GM13976 (cell line): ENCODE measurements at places on chromosomes 12 and 14.

DNA sequence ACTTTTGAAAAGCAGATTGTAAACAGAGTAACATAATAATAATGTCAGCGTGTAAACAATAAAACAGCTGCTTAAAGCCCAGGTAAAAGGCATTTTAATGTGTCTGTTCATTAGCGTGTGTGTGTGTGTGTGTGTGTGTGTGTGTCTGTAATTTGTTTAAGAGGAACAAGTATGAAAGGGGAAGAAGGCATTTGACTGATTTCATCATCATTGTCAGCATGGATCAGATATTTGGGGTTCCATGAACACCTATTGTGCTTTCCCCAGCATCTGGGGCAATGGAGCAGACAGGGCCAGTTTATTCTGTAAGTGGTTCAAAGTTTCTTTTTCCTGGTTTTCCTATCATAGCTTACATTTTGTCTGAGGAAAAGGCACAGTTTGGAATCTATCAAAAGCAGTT is 28.9 kb downstream of the SLC25A21 start:
- DNase-seq, result no peak

GRCh38 chr12:120078868-120079267 is 37.7 kb downstream of the RAB35 start:
- no peak for DNase-seq

DNA sequence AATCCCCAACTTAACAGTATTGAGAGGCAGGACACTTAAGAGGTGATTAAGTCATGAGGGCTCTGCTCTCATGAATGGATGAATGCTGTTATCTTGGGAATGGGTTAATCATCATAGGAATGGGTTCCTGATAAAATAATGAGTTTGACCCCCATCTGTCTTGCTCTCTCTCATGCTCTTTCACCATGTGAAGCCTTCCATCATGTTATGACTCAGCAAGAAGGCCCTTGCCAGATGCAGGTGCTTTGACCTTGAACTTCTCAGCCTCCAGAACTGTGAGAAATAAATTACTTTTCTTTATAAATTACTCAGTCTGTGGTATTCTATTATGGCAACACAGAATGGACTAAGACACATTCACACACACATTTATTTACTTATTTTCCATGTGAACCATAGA is 89.0 kb upstream of the PPM1H start:
- DNase-seq, result no peak

- no peak for DNase-seq
Measured at GRCh38 chr12:65826353-65827171, 2.3 kb downstream of the HMGA2 start.

DNA sequence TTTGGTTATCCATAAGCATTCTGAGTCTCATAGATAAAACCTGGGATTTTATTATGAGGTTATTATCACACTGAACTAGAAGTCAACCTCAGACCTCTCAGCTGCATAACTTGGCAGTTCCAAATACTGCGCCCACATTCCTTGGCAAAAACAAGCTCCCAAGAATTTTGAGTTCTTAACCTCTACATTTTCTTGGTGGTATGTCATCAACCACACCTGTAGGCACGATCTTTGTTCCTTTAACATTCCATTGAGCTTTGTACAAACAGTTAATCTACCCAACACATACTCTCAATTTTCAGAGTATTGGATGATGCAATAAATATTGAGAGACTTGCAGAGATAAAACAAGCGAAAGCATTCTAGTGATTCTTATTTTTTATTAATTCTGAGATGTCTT is 371.8 kb upstream of the PRICKLE1 start:
- DNase-seq, result no peak

- DNase-seq, result peak; percentile 23
Measured at GRCh38 chr12:47021298-47021697, 58.1 kb upstream of the PCED1B start.

DNA sequence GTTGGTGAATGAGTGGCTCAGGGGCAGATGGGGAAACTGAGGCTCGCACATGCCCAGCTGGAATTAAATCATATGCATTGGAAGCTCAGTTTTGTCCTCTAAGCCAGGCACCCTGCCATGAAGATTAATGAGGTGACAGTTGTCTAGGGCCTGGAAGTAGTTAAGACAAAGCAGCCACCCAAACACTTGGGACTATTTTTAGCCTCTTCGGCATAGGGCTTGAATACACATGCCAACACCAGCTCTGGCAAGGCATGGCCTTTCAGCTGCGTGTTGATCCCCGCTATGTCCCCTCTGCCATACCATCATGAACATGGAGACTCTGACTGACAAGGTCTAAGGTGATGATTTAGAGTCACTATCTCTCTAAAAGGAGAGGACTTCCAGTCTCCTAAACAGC is 250.2 kb downstream of the KSR2 start:
- no peak for DNase-seq

- DNase-seq, result no peak
Measured at GRCh38 chr12:49260166-49260565, 4.7 kb upstream of the TUBA1C start.

DNA sequence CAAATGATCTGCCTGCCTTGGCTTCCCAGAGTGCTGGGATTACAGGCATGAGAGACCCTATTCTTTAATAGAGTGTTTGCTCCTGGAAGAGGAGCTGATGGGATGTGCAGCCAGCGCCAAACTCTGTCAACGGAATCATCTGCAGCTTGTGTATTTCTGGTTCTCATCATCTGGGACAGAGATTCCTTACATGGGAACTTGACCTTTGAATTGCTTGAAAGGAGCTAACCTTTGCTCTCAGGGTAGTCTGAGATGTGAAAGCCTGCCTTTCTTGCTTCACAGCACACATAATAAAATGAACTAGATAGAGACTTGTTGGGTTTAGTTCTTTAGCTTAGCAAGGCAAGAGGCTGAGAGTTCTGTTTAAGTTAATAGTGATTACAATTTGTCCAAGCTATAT is 120.0 kb downstream of the OTOGL start:
- no peak for DNase-seq

DNA sequence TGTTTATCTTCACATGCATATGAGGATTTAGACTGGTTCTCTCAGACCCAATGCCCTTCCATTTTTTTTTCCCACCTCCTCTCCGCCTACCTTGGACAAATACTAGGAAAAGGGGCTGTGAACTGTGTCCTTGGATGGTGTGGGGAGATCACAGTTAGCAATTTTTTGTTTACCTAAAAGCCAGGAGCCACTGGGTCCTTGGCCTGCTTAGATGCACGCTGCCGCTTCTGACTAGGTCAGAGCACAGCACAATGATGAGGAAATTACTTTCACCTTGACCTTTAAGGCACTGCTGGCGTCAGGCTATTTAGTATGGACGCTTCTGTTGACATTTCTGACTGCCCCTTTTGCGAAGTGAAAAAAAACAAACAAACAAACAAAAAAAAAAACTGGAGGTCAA is 1.9 kb downstream of the CCDC38 start:
- DNase-seq, result no peak

DNA sequence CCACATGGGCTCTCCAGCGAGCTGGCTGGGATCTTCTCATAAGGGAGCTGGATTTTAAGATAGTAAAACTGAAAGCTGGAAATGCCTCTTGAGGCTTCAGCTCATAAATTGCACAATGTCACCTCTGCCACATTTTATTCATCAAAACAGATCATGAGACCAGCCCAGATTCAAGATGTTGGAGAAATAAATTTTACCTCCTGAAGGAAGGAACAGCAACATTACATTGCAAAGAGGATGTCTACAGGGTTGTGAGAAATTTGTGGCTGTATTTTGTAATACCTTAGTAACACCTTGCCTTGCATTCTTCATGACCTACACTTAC is 43.1 kb upstream of the KRR1 start:
- no peak for DNase-seq
